A549 treated with dexamethasone at 1 μM for 4 hours (cell line): ENCODE measurements at places on chromosomes 3 and 15. TPM values are rescaled to one million over a fixed set of nuclear protein-coding genes. Genes with fewer than 3 reads are reported as not detected.

The C15orf39 gene
- 24.8 to 36.1 TPM (median 34.0 TPM) in 5 replicates for total RNA-seq

The CAMP gene
- 0.13 to 0.15 TPM in 2 of 5 replicates, not detected in the others for total RNA-seq

The SUSD5 gene
- 2.9 to 4.3 TPM (median 3.7 TPM) in 5 replicates for total RNA-seq

The TMC3 gene
- not detected in 5 replicates for total RNA-seq

The TTLL13 gene
- total RNA-seq = 0.09 to 0.25 TPM (median 0.12 TPM) in 5 replicates

The TJP1 gene
- total RNA-seq = 72.3 to 107 TPM (median 96.3 TPM) in 5 replicates

The ZIC1 gene
- 0.02 to 0.14 TPM in 2 of 5 replicates, not detected in the others for total RNA-seq

The SH2D7 gene
- total RNA-seq = not detected in 5 replicates

The IGF2BP2 gene
- 11.4 to 17.1 TPM (median 14.4 TPM) in 5 replicates for total RNA-seq

The ATP8B4 gene
- 0.72 to 1.1 TPM (median 0.94 TPM) in 5 replicates for total RNA-seq

The FGD5 gene
- 0.04 to 0.07 TPM in 2 of 5 replicates, not detected in the others for total RNA-seq

The VPS8 gene
- 6.5 to 10.1 TPM (median 8.3 TPM) in 5 replicates for total RNA-seq

The LCTL gene
- not detected in 5 replicates for total RNA-seq

The CORO2B gene
- total RNA-seq = 2.9 to 4.0 TPM (median 3.3 TPM) in 5 replicates

The TEX55 gene
- total RNA-seq = not detected in 5 replicates

The NRROS gene
- 0.03 to 0.04 TPM (median 0.04 TPM) in 3 of 5 replicates, not detected in the others for total RNA-seq

The SLC28A1 gene
- total RNA-seq = 0.04 TPM in 1 of 5 replicates, not detected in the others

The ATP13A4 gene
- total RNA-seq = not detected in 5 replicates

The BHLHE40 gene
- total RNA-seq = 53.9 to 74.0 TPM (median 69.4 TPM) in 5 replicates

The DAZL gene
- not detected in 5 replicates for total RNA-seq

The TSC22D2 gene
- total RNA-seq = 20.5 to 26.3 TPM (median 23.7 TPM) in 5 replicates

The NDUFB5 gene
- 43.6 to 56.2 TPM (median 46.9 TPM) in 5 replicates for total RNA-seq

The IMPG2 gene
- 0.01 TPM in 3 of 5 replicates, not detected in the others for total RNA-seq

The QARS1 gene
- total RNA-seq = 126 to 160 TPM (median 152 TPM) in 5 replicates

The SNUPN gene
- 29.0 to 31.8 TPM (median 30.8 TPM) in 5 replicates for total RNA-seq

The GABRR3 gene
- total RNA-seq = not detected in 5 replicates

The RETNLB gene
- total RNA-seq = not detected in 5 replicates

The GP9 gene
- not detected in 5 replicates for total RNA-seq

The CPNE4 gene
- total RNA-seq = 4.7 to 6.7 TPM (median 5.4 TPM) in 5 replicates

The FOXB1 gene
- total RNA-seq = not detected in 5 replicates

The DUOXA2 gene
- not detected in 5 replicates for total RNA-seq

The MYLK gene
- 13.5 to 18.4 TPM (median 16.9 TPM) in 5 replicates for total RNA-seq

The AP2M1 gene
- total RNA-seq = 277 to 297 TPM (median 292 TPM) in 5 replicates

The GXYLT2 gene
- total RNA-seq = 1.0 to 1.5 TPM (median 1.2 TPM) in 5 replicates
